Stimulated activated CD4-positive, alpha-beta T cell treated with anti-CD3 and anti-CD28 coated beads, Interleukin-2, amount 100 ng/mL, for 48 hours (primary cell): ENCODE measurements at places on chromosomes 16 and 17.

- DNase-seq, result no peak
Observed at GRCh38 chr16:48067388-48067787, 88.4 kb downstream of the ABCC12 start.

DNA sequence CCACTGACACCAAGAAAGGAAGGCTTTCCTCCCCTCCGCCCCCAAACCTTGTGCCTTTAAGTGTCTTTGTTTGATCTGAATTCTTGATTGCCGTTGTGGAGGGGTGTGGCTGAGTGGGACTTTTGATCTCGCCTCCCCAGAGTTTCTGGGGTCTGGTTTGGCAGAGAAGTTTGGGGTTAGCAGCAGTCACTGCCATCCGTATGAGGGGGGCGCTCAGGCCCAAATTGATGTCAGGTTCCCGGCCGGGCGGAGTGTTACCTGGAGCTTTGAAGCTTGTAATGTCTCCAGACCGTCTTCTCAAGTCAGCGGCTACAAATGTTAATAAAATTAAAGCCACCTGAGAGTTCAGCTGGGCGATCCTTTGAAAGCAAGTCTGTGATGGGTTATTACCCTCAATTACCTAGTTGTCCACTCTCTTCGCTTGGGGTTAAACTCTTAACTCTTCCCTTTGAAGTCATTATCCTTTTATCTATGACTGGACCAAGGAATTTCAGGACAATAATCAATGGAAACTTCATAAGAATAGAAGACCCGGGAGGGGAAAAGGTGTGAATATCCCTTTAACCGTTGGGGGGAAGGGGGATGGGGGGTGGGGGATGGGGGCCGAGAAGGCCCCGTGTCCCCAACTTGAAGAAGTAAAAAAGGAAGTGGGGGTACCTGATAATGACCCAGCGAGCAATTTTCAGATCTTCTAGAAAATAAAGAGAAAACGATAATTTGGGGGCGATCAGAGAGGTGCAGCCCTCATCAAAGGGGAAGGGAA, 31.8 kb upstream of the AXIN2 start:
- no peak for DNase-seq

- DNase-seq, result peak; percentile 10
Observed at GRCh38 chr17:43645765-43646481, 15.8 kb downstream of the MEOX1 start.

DNA sequence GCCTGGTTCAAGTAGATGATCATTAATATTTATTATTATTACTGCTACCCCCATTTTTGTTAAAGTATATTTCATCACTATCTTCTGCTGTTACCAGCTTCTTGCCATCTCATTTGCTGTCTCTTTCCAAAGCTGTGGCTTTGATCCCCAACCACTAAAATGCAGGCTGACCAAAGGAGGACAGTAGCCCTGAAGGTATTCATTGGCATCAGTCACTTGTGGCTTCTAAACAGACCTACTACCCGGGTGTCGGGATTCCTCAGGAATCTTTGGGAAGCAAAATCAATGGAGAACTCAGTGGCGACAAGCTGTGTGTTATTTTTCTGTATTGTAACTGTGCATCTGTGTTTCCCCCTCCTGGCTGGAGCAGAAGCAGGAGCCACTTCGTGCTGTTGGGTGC, 379.2 kb upstream of the ERCC4 start:
- no peak for DNase-seq

- DNase-seq, result no peak
Observed at GRCh38 chr16:84312783-84313382, 18.2 kb downstream of the WFDC1 start.

GRCh38 chr16:50955311-50955710, 195.8 kb downstream of the SALL1 start:
- DNase-seq, result no peak

GRCh38 chr17:4189280-4189679, 46.3 kb downstream of the CYB5D2 start:
- no peak for DNase-seq

- no peak for DNase-seq
Observed at GRCh38 chr17:73625991-73626673, 18.1 kb downstream of the SDK2 start.

GRCh38 chr17:66717641-66718058, 117.3 kb upstream of the CACNG5 start:
- no peak for DNase-seq

- DNase-seq, result no peak
Observed at GRCh38 chr16:72291531-72291981, 119.6 kb upstream of the PMFBP1 start.

- DNase-seq, result no peak
Observed at GRCh38 chr16:63082101-63082500, 1045.9 kb upstream of the CDH8 start.

GRCh38 chr16:2963074-2963722, 877 bp upstream of the KREMEN2 start:
- DNase-seq, result no peak

- no peak for DNase-seq
Observed at GRCh38 chr17:77395501-77396048, 254.8 kb downstream of the SEC14L1 start.

- no peak for DNase-seq
Observed at GRCh38 chr16:66746048-66746447, 5.4 kb downstream of the DYNC1LI2 start.

GRCh38 chr16:51120730-51121347, 30.2 kb downstream of the SALL1 start:
- DNase-seq, result no peak

GRCh38 chr17:72901657-72902056, 190.8 kb downstream of the SLC39A11 start:
- no peak for DNase-seq
